Mesenteric fat pad (tissue), 1 donor: ENCODE measurements at places on chromosomes 4 and X. TPM values are rescaled to one million over a fixed set of nuclear protein-coding genes. Genes with fewer than 3 reads are reported as not detected.
A peak's percentile ranks its signal among the peaks of the same experiment; 100 is the strongest.

PCSK1N gene
- total RNA-seq: not detected

GRCh38 chrX:131979116-131979515 lies 44.0 kb upstream of the STK26 start:
- no peak for DNase-seq

- DNase-seq: no peak
Measured at GRCh38 chrX:18348047-18348446, 6.4 kb downstream of the SCML2 start.

DNA sequence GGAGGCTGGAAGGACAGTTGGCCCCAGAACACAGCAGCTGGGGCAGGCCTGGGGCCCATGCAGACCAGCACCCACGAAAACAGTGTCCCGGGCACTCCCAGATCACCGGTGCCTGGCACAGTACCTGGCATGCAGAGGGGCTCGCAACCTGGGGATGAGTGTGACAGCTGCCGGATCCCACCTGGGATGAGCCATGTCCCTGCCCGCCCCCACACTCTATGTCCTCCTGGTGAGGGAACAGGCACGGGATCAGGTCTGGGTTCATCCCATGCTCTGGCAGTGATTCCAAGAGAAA lies 22.8 kb upstream of the PPP2R2C start:
- peak; percentile 76 for DNase-seq
